ENCODE measurements at places on chromosomes 5 and 9.

DNA sequence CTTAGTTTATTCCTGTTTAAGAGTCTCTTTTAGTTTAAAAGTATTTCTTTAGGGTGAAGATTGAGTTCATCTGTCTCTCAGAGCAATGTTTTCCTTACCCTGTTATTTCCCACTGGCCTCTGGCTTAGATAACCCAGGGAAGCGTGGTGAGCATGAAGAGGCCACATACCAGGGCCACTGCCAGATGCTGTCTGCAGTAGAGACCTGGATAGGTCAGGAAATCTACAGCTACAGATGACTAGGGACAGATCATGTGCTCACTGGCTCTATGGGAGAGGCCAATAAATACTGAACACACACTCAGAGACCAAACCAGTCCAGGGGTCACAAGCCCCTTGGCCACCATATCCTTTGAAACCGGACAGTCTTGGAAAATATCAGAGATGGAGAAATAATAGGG, 136.0 kb downstream of the CAMK4 start:
- DNase-seq: no peak

DNA sequence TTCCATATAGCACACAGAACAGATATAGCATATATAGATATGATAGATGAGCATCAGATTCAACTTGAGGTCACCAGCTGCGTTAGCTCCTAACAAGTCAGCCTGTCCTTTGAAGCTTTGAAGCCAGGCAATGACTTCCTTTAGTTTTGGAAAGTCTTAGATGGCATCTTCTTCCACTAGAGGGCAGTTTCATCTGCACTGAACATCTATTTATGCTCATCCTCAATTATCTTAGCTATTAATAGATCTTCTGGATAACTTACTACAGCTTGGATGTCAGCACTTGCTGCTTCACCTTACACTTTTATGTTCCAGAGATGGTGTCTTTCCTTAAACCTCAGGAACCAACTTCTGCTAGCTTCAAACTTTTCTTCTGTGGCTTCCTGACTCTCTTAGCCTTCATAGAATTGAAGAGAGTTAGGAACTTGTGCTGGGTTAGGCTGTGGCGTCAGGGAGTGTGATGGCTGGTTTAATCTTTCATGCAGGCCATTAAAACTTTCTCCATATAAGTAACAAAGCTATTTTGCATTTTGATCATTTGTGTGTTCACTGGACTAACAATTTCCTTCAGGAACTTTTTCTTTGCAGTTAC, 1401.4 kb downstream of the EFNA5 start:
- no peak for DNase-seq

DNA sequence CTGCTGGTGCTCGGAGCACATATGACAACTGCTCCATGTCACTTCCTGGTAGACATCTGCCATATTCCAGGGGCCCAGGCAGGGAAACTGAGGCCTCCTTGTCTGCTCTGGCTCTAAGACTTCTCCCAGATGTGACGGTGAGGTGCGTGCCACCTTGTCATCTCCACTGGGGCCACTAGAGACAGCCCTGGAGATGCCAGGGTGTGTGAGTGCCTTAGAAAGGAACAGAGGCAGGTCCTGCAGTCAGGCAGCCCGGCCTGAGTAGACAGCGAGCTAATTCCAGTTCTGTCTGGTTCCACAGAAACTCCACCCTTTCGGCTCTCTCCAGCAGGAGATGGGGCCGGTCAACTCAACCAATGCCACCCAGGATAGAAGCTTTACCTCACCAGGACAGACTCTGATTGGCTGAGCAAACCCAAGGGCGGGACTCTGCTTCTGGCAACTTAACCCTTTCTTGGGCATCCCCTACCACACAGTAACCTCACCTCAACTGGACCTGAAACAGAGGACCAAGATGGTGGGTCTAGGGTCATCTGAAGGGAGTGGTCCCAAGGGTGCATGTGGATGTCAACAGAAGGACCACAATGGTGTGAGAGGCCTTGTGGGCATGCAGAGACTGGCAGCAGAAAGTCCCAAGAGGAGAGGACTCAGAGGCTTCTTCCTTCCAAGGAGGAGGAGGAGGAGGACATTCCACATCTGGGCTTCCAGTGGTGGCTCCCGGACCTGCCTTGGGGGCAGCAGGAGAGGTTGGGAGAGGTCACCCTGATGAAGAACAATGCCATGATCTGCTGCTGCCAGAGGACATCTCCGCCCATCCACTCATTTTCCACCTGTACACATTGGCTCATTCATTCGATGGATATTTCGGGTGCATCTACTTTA, 77.7 kb downstream of the RGS3 start:
- no peak for DNase-seq

DNA sequence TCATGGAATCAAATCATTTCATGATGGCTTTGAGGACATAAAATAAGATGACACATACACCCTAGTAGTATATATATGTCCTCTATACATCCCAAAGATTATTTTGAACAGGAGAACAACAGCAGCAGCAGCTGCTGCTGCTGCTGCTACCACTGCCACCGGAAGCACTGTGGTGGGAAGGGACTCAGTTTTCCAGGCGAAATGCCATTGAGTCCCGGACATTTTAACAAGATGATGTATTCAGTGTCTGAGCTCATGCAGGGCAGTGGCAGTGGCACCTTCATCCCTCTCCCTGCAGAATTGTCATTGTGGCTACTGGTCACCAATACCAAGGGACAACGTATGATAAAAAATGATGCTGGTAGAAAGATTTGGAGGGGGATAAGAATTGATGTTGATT, 151.3 kb downstream of the CHSY3 start:
- no peak for DNase-seq

GRCh38 chr5:139137697-139138096, 60.5 kb downstream of the SIL1 start:
- no peak for DNase-seq

DNA sequence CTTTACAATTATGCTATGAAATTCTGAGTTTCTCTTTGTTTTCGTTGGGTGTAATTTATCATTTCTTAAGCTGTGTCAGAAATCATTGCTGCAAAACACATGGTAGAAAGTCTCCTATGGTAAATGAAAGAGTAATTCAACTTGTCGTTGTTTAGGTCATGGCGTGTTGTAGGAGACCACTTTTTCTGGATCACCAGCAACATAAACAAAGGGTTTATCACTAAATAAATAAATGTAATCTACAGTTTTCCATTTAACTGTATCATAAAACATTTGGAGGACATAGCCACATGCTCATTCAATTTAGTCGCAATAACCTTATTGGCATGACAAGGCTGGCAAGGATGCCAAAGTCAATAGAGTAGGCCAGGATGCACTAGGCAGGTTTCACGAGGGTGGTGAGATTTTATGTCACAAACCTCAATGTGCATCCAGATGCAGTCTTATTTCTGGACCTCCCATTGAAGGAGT, 154.4 kb upstream of the ERCC6L2 start:
- DNase-seq: no peak

- no peak for DNase-seq
Observed at GRCh38 chr5:74647096-74647495, 6.6 kb upstream of the ENC1 start.

- no peak for DNase-seq
Observed at GRCh38 chr5:1432296-1432695, 12.9 kb downstream of the SLC6A3 start.

DNA sequence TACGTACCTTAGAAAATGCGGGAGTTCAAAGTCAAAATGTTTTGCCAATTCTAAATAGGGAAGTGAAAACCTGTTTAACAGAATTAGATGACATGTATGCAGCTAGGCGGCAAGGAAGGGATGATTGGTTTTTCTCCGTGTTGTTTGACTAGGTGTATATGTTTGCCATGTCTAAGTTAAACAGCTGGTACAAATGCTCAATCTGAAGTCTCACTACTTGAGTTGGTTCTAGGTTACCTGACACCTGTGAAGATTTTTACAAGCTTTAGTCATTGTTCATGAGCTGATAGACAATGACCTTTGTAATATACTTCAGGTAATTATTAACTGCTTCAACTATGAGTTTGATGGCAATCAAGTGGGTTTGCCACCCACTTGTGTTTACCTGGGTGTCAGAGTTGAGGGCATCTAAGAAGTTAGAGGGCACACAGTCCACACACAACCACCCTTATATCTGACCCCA, 74.3 kb downstream of the SLC44A1 start:
- DNase-seq: no peak

GRCh38 chr9:125146247-125146646, 2.9 kb upstream of the SCAI start:
- no peak for DNase-seq

DNA sequence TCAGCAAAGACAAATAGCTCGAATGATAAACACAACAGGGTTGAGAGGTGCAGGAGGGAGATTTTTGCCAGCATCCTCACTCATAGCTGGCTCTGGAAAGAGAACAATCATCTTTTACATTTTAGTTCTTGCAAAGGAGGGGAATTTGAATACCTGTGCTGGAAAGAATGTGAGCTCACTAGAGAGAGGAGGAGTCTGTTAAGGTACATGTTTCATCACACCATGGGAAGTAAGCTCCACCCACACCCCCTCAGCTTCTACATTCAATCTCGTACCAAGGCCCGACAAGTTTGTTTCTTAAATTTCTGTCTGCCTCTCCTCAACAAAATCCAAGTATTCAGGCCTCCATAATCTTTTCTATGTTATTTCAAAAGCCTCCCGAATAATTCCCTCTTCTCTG, 254.6 kb downstream of the BRINP1 start:
- DNase-seq: no peak

GRCh38 chr9:115183436-115183835, 65.5 kb upstream of the TNC start:
- no peak for DNase-seq

- no peak for DNase-seq
Observed at GRCh38 chr5:137205231-137206027, 293.7 kb downstream of the SPOCK1 start.

DNA sequence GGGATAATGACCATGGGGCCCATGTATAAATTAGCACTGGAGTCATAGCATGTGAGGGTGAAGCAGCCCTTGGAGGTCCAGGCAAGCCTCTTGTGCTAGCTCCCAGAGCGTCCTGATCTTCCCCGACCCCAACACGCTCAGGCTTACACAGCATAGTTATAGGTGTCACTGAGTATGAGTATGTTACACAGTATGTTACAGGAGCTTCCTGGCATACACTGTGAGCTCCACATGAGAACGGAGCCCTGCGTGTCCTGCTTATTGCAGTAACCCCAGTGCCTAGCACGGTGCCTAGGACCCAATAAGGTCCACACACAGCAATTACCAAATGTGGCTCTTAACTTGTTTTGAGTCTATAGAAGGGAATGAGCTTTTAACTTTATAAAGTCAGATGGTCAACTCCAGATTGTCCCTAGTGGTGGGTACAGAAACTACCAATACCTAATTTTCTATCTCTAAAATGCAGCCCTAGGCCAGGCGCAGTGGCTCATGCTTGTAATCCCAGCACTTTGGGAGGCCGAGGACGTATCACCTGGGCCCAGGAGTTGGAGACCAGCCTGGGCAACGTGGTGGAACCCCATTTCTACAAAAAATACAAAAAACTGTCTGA, 64.1 kb downstream of the PLAC8L1 start:
- no peak for DNase-seq
